ENCODE measurements at places on chromosomes 16 and 17. TPM values are rescaled to one million over a fixed set of nuclear protein-coding genes. Genes with fewer than 3 reads are reported as not detected.

CCL18 gene
- 1.1 TPM for total RNA-seq

SDR42E1 gene
- 0.52 TPM for total RNA-seq

DNA sequence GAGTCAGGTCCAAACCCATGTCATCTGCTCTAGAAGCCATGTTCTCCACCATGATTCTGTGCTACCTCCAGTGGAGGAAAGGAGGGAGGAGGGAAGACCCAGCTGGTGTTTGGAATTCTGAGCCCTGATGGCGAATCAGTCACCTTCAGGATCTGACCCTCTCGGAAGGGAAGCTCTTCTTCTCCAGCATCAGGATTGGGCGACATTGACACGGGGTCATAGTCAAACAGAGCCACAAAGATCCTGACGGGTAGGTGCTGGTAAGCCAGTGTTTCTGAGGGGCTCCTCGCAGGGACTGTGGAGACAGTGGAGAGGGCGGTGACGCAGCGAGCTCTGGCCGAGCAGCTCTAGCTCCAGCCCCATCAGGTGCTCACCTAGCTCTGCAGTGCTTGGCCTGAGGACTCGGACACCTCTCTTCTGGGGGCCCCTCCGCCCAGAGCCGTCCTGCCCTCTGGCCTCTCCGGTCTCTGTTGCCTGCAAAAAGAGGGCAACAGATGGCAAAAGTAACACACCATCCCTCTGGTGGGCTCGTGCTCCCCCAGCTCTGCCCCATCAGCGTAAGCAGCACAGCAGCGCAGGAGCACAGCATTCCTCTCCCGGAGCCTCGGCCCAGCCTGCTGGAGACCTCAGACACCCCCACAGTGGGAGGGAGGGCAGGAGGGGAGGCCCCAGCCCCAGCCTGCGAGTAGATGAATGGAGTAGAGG lies 21.0 kb downstream of the TSPOAP1 start:
- DNase-seq = no peak

DNA sequence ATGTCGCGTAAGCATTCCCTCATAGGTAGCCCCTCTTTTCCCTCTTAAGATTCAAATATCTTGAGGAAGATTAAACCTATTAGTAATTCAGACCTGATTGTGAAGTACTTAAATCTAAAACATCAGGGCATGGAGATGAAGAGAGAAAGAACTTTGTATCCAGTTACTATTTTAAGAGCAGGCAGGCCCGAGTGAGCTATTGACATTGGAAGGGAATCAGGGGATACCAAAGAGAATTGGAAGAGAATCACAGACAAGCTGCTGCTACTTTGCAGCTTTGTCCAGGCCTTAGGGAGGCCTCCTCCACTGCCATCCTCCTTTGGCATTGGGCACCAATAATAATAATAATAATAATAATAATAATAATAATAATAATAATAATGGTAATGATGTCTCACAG lies 170.5 kb downstream of the MRTFB start:
- no peak for DNase-seq

- DNase-seq = no peak
Measured at GRCh38 chr16:30113711-30114333, 485 bp upstream of the GDPD3 start.

GRCh38 chr17:18033442-18034099 lies 5.4 kb downstream of the ATPAF2 start:
- no peak for DNase-seq

- DNase-seq = no peak
Measured at GRCh38 chr17:725746-726145, 6.7 kb upstream of the TLCD3A start.

DNA sequence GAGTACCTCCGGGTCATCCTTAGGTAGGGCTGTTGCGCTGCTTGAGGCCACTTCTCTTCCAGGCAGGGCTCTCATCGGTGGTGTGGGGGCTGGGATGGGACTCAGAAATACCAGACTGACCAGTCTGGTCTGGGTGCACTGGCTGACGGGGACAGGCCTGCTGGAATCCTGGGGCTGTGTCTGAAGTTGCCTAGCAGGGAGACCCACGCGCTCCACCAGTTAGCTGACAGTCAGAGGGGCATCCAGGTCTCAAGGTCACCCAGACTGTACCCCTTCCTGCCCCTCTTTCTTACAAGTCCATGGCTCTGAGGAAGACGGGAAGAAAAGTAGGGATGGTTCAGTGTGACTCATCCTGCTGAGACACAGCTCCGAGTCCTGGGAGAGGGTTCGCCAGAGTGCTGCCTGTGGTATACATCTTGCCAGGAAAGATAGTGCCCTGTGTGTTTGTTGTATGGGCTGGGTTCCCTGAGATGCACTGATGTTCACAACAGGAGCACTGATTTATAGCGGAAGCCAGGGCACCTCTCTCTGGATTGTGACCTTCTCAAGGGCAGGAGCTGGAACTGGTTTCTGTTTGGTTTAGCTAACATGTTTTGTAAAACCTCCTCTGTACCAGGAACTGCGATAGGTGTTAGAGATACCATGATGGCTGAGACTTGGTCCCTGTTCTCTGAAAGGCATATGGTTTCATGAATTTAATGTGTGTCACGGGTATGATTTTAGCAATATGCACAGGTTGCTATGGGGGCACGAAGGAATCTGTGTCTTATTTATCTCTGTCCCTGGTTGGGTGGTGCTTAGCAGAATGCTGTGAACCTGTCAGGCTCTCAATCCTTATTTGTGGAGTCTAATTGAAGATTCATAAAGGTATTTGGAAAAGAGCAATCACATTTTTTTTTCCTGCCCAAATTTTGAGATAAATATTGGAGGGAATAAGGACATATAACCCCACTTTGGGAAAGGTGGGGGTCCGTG lies 97.5 kb downstream of the OR1D5 start:
- DNase-seq = no peak

DNA sequence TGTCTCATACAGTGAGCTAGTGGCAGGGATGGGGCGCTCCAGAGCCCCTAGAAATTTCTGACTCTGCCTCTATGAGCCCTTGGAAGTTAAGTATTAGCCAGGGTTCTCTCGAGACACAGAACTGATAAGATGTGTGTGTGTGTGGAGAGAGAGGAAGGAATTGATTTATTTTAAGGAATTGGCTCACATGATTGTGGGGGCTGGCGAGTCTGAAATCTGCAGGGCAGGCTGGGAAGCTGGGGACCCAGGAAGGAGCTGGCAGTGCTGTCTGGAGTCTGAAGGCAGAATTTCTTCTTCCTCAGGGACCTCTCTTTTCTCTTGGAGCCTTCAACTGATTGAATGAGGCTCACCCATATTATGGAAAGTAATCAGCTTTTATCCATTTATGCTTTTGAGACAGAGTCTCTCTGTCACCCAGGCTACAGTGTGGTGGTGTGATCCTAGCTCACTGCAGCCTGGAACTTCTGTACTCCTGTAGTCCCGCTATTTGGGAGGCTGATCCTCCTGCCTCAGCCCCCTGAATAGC lies 16.8 kb downstream of the LRRC75A start:
- DNase-seq = no peak

TP53TG3C gene
- total RNA-seq = 0.58 TPM

SLC12A3 gene
- total RNA-seq = not detected

DNA sequence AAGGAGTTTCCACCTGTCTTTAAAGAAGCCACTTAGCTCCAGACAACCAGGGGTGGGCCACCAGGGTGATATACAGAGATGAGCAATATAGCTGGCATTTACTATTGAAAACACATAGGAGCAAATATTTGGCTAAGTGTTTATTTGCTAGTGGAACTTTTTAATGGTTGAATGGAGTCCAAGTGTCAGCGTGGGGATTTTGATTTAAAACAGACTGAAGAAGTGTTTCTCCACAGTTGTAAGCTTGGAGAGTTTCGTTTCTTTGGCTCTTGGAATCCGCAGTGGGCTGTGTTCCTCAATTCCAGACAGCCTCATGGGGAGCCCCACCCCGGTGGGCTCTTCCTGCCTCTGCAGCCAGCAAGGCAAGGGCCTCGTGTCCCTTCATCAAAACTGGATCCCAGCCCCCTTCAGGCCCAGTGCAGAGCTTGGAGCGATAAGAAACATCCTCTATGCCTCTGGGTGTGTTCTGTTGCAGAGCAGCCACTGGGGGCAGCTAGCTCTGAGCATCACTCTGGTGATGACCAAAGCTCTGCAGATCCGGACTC lies 36.1 kb downstream of the NOG start:
- no peak for DNase-seq

GRCh38 chr16:82149536-82149935 lies 20.5 kb downstream of the MPHOSPH6 start:
- DNase-seq = no peak

CCL1 gene
- not detected for total RNA-seq

DNA sequence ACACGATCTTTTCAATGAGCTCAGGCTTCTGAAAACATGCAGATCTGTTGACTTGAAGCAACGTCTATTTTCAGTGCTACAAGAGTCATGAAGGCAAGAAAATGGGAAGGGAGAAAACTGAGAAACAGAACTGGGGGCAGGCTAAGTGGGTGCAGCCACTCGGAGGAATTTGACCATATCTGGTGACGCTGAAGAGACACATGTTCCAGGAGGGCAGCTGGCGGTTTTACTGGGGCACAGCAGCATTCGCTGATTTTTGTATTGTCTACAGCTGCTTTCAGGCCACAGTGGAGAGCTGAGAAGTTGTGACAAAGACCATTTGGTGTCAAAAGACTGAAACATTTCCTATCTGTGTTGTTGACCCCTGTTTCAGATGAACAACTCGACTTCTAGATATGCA lies 103.0 kb upstream of the ELAC2 start:
- no peak for DNase-seq

GRCh38 chr17:32878211-32878610 lies 1.3 kb upstream of the MYO1D start:
- DNase-seq = no peak

DNA sequence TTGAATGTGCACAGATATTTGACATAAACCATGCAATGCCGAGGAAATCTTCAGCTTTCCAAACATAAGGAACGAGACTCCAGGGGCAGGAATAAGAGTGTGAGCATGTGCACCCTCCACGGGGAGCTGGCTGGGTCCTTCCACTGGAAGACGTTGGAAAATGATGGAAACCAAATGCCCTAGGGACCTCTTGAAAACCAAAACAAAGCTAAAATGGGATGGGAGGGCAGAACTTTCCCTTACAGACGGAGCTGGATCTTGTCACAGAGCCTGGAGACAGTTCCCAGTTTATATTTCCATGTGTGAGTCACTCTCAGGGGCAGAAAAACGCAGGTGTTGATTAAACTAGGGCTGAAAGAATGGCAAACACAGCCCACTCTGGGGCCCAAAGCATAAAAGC lies 34.4 kb upstream of the DNAH17 start:
- no peak for DNase-seq

GRCh38 chr17:65551267-65552040 lies 10.0 kb downstream of the AXIN2 start:
- DNase-seq = no peak
